ENCODE measurements at places on chromosomes 6 and 20.

GRCh38 chr6:136523196-136523595, 27.0 kb downstream of the MAP7 start:
- no peak for DNase-seq

- DNase-seq: no peak
Observed at GRCh38 chr6:21404577-21404976, 189.0 kb upstream of the SOX4 start.

DNA sequence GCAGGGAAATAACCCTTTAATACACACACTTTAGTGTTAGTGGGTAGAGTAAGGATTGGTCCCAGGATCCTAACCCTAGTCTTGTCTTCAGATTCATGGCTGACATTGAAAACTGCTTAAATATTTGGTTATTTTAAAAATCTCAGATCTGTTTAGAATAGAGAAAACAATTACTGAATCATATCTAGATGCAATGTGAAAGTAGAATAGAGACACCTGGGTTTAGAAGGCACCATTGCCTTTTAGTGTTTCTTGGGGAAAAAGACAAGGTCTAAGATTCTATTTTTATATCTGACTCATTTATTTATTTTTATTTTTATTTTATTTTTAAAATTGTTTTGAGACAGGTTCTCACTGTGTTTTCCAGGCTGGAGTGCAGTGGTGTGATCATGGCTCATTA, 6.0 kb downstream of the DDX43 start:
- no peak for DNase-seq

DNA sequence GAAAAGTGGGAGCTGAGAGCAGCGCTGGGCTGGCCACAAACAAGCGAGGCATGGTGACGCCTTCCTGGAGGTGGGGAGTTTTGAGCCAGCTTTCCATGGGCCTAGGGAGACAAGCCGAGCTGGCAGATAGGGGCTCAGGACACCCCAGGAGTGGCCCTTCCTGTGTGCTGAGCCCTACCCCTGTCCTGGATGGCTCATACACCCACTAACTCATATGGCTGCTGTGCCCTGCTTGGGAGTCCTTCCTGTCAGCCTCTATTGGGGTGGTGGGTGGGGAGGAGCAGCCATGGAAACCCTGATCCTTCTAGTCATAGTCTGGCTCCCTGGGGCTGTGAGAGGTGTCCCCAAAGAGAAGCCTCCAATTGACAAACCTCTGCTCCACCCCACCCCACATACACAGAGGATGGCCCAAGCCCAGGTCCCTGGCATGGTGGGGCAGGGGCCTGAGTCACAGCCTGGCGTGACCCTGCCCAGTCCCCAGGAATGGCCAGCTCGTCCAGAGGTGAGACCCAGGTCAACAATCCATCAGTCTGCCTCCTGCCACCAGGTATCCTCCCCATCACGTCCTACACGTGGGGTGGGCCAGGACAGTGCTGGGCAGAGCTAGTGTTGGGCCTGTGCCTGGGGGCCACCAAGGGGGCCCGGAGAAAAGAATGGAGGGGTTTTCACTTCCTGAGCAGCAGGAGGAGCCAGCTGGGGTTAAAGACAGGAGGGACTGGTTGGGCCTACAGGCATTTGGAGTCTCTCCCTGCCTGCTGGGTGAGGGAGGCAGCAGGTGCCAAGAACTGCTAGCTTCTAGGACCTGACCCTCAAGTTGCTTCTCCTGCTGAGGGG, 52.2 kb downstream of the MRPL14 start:
- DNase-seq: no peak

GRCh38 chr6:66851930-66852329, 1144.9 kb upstream of the EYS start:
- DNase-seq: no peak

DNA sequence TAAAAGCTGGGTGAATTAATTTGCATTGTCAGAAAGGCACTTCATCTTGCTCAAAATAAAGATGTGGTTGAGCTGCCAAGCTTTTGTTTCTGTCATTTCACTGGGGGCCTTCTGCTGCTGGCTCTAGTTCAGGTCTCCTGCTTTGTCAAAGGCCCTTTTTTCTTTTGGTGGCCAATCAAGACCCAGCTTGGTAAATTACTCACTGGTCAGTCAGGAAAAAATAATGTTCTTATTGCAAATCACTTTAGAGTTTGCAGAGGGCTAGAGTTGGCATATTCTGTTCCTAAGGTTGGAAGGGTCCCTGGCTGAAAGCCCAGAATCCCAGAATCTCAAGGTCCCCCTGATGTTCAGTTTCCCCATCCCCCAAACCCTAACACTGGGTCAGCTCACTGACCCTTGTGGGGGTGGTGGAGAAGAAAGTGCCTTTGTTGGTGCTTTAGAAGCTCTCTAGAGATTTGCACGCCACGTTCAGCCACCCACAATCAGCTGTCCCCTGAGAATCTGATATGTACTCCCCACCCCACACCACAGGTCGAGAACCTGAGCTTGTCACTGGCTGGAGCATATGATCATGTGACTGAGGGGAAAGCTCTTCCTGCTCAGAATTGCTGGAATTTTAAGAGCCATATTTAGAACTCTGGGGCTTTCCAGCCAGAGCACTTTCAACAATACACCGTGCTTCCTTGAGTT, 21.7 kb upstream of the BNIP5 start:
- DNase-seq: no peak

GRCh38 chr20:57698116-57698866, 11.5 kb downstream of the PMEPA1 start:
- DNase-seq: no peak

GRCh38 chr6:166516251-166516884, 70.1 kb downstream of the RAMACL start:
- no peak for DNase-seq

DNA sequence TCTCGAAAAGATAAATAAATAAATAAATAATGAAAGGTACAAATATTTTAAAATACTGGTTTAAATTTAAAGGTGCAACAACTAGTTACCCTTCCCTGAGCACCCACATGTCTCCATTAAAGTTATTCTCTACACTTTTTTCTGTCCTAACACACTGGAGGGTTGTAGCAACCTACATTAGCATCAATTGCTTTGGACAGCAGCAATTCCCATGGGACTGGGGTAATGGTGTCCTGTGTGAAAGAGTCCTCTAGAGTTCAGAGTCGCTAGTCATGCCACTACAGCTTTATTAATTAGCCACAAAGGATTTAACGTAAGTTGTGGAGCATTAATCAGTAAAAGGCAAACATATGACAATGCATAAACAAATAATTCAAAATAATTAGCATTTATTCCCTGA, 14.1 kb upstream of the CD24 start:
- DNase-seq: no peak

- DNase-seq: no peak
Observed at GRCh38 chr6:32785781-32786533, 22.6 kb upstream of the HLA-DQB2 start.

DNA sequence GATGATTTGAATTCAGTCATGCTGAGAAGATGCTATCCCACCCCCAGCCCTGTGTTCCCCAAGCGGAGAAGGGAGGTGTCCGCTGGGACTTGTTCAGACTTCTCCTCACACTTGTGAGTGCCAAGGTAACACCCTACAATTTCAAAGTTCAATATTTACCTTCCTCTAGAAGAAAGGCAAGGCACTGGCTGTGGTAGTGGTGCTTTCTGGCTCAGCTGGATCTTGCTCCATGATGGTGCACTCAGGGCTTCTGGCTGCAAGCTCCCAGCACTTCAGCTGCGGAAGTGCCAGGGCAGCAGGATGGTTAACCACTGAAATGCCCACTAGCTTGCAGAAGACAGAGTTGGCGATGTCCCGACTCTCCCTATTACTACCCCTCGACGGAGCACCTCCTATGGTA, 135.4 kb downstream of the MTFR2 start:
- no peak for DNase-seq

GRCh38 chr20:53625311-53626129, 31.9 kb upstream of the ZNF217 start:
- DNase-seq: no peak

GRCh38 chr6:42978839-42979522, at the start of gene PEX6:
Gene PEX6 (minus strand): TSS chr6:42979181. CDS start chr6:42979150, 31 bp downstream.
- DNase-seq: peak; percentile 83

GRCh38 chr20:51100617-51101016, 77.7 kb upstream of the KCNG1 start:
- no peak for DNase-seq

- DNase-seq: no peak
Observed at GRCh38 chr6:93749191-93749590, 329.8 kb upstream of the EPHA7 start.

GRCh38 chr6:25670793-25671513, 18.9 kb downstream of the SCGN start:
- no peak for DNase-seq

GRCh38 chr6:4940416-4940815, 63.4 kb downstream of the RPP40 start:
- no peak for DNase-seq

- DNase-seq: no peak
Observed at GRCh38 chr6:133130863-133131262, 110.3 kb upstream of the EYA4 start.

DNA sequence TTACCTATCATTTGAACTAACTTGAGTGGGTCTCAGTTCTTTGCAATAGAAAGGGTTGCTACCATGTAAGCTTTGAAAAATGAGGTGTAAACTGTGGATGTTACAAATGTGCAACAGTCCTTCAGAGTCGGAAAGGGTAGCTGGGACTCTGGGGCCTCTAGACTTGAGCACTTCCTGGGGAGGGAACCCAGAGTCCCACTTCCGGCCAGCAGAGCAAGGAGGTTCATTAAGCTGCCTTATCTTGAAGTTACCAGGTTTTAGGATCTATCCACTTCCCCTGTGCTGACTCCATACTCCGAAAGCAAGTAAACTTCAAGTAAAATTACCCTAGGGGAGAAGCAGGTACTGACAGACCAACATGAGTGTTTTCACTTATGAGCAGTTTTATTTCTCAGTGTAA, 9.4 kb downstream of the TRIM10 start:
- DNase-seq: no peak

DNA sequence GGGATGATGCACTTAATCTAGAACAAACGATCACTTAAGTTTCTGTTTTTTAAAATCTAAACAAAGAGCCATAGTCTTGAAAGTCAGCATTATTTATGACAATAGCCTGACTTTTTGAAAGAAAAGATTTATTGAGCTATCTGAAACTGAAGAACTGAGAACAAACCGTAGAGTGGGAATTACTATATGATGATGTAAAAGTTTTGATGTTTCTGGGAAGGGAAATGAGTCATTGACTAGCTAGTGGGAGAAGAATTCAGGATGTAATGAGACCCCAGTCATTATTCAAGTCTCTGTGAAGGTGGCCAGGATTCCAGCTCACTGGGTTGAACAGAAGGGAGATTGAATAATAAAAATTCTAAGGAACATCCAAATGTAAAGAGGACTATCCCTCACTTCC, 83.4 kb upstream of the FABP7 start:
- DNase-seq: no peak

GRCh38 chr20:38985603-38986170, 23.5 kb downstream of the DHX35 start:
- DNase-seq: no peak

- no peak for DNase-seq
Observed at GRCh38 chr6:137494988-137495702, 951 bp upstream of the OLIG3 start.

DNA sequence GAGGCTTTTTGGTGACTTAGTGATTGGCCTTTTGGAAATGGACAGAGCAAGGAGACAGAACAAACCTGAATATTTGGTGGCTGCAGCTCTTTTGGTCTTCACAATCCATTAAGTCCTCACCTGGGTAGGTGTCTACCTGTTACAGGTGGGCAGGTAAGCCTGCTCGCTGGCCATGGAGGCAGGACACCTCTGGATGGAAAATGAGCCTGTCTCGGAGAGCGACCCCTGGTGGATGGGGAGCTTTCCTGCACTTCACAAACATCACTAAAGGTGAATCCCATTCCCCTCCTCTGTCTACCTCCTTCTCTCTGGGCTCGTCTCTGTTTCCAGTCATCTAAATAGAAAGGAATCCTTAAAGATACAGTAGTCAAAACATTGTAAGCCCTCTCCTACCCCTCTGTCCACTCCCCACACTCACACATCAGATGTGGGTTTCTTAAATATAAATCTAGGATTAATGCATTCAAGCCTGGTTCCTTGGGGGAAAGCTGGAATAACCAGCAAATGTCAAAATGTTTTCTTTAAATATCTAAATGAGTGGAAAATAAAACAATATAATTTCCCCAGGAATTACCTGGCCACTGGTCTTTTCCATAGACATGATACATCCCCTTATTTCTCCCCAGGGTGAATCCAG, 304.9 kb downstream of the CDH26 start:
- no peak for DNase-seq

GRCh38 chr6:5814116-5814515, 192.6 kb downstream of the NRN1 start:
- DNase-seq: no peak

- no peak for DNase-seq
Observed at GRCh38 chr6:157524735-157525134, 143.7 kb downstream of the ZDHHC14 start.

DNA sequence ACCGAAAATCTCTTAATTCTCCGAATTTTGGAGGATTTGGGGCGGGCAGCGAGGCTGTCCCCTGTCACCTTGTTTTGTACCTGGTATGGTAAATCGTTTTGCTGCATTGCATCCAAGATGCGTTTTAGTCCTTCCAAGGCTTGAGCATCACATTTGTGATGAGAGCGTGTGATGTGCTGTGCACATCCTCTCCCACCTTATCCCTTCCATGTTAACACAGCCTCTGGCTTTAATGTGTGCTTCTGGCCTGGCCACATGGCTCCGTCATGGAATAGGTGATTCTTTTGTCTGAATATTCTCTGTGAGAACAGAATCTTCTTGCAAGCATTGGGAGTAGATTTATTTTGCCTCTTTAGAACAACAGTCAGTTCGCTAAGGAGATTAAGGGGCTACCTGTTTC, 763 bp downstream of the TMEM14A start:
- no peak for DNase-seq

GRCh38 chr20:39263076-39263475, 300.9 kb downstream of the DHX35 start:
- no peak for DNase-seq

DNA sequence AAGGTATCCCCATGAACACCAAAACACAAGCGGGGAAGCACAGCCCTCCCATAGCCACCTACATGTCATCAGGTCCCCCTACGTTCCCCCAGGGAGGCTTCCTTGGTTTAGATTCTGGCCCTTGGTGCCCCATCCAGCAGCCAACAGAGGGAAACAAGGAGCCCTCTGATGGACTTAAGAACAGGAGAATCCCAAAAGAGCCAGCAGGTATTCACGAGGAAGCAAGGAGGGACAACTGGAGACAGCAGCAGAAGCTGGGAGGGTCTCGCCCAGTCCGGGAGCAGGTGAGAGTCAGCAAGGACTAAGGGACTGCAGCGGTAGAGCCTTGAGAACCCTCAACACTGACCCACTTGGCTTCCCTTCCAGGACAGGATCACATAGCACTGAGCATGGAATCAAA, 58.4 kb upstream of the TOP1 start:
- no peak for DNase-seq

DNA sequence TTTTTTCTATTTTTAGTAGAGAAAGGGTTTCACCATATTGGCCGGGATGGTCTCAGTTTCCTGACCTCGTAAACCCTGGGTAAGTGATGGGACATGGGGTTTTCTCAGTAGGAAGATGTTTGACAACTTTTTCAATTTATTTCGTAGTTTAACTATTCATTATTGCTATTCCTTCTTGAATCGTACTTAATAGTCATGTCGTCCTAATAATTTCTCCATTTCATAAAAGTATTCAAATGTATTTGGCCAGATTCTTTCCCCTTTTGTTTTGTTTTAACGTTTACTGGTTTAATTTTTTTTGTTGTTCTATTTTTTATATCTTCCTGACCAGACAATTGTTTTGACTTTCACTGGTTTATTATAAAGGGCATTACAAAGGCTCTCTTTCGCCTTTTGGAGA, 16.3 kb downstream of the GPX5 start:
- no peak for DNase-seq
